Astrocyte of the spinal cord (primary cell): ENCODE measurements at places on chromosomes 2 and 18.
A peak's percentile ranks its signal among the peaks of the same experiment; 100 is the strongest.

- peak; percentile 8 for DNase-seq
Observed at GRCh38 chr2:17878281-17879136, at the start of gene KCNS3. TSS of gene KCNS3 (plus strand) at chr2:17878667. CDS start at chr2:17931009, 52,342 bp downstream.

- no peak for DNase-seq
Observed at GRCh38 chr2:201983174-201983573, 50.5 kb upstream of the FZD7 start.

- no peak for DNase-seq
Observed at GRCh38 chr2:7207631-7208030, 290.4 kb downstream of the RNF144A start.

DNA sequence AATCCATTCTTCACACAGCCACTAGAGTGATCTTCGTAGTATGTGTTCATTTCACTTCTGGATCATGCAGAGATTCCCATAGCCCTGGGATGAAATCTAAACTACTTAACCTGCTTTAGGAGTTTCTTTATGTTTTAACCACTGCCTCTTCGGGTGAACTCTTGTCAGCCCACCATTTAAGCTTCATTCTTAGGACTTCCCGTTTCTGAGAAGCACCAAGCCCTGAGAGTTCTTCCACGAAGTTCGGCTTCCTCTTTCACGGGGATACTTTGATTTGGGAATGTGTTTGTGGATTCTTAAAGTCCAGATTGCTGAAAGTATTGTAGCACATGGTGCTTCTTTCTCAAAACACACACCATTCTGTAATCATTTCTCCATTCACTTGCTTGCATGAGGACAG, 205.0 kb downstream of the UBE2E3 start:
- no peak for DNase-seq

GRCh38 chr2:118065015-118065706, 23.1 kb upstream of the INSIG2 start:
- no peak for DNase-seq

DNA sequence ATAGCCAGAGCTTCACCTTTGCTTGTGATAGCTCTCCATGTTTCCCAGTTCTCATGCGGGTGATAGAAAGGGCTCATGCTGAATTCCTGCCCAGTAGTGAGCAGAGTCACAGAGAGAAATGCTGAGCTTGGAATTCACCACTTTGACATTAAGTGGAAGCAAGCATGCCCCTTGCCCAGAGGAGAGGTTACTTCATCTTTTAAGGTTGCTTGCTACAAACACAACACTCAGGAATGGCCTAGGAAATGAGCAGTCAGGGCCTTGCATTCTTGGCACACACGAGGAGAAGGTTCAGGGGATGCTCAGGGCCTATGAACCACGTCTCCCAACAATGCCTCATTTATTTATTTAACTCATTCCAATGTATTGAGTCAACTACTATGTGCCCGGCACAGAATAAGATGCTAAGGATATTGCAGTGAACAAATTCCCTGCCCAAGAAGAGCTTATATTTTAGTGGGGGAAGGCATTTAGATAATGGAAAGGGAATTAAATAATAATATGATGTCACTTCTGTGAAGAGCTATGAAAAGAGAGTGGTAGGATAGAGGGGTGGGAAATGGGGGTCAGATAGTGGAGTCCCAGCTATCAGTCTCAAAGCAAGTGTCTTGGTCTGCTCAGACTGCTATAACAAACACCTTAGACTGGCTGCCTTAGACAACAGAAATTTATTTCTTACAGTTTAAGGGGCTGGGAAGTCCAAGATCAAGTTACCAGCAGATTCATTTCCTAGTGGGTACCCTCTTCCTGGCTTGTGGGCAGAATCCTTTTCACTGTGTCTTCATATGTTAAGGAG, 42.1 kb downstream of the DDX18 start:
- peak; percentile 92 for DNase-seq

GRCh38 chr2:73156539-73157124, 43.9 kb upstream of the RAB11FIP5 start:
- DNase-seq: peak; percentile 63

DNA sequence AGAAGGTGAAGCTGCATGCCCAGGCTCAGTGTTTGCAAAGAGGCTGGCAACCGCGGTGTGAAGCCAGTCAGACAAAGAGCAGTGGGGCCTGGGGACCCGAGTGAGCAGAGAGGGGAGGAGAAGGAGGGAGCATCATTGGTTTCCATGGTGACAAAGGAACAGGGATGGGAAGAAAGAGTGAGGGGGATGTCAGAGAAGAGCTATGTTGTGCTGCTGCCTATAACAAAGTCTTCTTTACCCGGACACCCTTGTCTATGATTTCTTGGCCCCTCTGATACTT, 14.5 kb downstream of the TMEM247 start:
- DNase-seq: no peak

GRCh38 chr2:240437551-240437860, 2.0 kb downstream of the GPC1 start:
- DNase-seq: no peak

- DNase-seq: no peak
Observed at GRCh38 chr2:204948822-204949221, 403.5 kb downstream of the PARD3B start.

GRCh38 chr2:74939919-74940812, 18.3 kb upstream of the POLE4 start:
- DNase-seq: no peak

GRCh38 chr2:167420211-167420610, 531.9 kb downstream of the XIRP2 start:
- peak; percentile 55 for DNase-seq

DNA sequence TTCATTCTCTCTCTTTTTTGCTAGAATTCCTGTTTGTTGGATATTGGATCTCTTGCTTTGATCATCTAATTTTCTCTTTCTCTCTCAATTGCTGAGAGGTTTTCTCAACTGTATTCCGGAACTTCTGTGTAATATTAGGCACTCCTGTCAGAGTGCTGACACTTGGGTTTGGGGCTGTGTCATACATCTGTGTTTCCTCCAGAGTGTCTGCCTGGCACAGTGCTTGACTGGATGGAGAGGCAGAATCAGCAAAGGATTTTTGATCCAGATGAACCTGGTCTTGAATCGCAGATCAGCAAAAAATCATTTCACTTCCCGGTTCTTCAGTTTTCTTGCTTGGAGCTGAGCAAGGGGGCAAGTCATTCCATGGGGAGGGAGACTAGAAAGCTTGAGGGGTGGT, 87.7 kb upstream of the CXCR4 start:
- DNase-seq: no peak

- no peak for DNase-seq
Observed at GRCh38 chr18:12314591-12315305, 6.7 kb downstream of the TUBB6 start.

- DNase-seq: no peak
Observed at GRCh38 chr2:172082944-172083627, 2.2 kb upstream of the DLX1 start.

DNA sequence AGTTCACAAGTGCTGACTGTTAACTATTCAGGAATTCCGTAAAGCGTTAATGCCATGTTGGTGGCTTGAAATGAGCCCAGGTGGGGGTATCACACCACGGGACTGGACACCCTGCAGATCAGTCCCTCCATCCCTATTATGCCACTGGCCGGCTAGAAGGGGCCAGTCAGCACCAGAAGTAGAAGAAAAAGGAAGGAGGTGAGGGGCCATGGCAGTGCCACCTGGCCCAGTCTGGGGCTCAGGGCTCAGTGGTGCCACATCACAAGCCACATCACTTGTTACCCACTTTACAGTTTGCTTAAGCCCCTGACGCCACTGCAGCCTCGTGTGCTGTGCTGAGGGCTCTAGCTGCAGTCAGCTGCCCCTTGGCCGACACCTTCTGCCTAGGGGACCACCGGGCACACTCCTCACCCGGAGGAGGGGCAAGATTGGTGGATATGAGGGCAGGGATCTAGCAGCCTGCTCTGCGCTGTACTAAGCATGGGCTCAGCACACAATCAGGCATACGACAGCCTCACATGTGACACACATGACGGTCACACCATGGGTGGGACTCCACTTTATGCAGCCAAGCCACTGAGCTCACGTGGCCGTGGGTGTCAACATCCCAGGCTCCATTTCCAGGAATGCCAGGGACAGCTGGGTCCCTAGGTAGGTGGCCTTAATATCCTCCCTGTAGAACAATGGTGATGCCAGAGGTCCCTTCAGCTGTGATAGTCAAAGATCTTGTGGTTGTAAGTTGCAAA, 3.6 kb downstream of the LIMS2 start:
- DNase-seq: no peak

DNA sequence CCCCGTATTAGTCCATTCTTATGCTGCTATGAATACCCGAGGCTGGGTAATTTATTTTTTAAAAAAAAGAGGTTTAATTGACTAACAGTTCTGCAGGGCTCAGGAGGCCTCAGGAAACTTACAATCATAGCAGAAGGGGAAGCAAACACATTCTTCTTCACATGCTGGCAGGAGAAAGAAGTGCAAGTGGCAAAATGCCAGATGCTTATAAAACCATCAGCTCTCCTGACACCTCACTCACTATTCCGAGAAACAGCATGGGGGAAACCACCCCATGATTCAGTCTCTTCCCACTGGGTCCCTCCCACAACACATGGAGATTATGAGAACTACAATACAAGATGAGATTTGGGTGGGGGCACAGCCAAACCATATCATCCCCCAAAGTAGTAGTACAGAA, 2148.5 kb upstream of the PIK3C3 start:
- DNase-seq: peak; percentile 37

DNA sequence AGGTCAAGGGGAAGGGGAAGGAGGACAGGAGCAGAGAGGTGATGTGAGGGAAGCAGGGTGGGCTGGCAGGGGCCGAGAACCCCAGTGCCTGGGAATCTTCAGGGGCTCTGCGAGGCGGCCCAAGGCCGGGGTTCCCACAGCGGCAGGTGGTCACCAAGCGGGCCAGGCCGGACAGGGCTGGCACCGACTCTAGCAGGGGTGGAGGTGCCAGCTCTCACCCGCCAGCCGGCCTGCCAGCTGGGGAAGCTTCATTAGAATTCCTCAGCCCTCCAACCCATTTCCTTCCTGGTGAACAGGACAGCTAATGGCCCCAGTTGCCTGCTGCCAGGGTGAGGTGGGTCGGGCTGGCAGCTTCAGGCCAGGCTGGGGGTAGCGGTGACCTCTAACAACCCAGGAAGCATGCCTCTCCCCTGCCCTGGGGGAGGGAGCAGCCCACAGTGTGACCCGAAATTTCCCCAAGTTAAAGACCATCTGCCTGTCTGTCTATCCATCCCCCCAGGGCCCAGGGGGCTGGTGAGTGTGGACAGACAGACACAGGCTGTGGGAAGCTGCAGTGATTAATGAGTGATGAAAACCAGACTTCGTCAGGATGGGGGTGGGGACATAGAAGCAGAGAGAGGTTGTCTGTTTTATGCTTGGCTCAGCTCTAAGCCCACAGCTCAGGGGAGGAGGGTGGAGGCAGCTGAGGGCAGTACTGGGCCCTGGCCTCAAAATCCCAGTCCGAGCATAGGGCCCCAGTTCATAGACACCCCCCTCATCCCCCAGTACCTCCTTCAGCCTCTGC, 144.1 kb downstream of the ZFP36L2 start:
- peak; percentile 76 for DNase-seq

DNA sequence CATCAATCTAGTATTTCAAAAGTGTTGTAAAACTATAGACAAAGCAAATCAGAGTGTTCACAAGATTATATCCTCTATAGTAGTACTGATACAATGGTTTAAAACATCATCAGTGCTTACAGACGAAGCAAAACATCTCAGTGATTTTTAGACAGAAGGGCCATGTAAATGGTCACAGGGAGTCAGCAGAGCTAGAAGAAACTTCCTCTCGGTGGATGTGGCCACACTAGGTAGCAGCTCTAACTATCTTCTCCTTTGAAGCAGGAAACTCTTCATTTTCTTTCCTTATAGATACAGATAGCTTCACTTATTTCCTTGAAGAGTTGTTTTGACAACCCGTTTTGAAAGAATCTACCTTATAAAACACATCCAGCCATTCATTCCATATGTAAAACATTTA, 80.4 kb upstream of the CD226 start:
- no peak for DNase-seq

- DNase-seq: no peak
Observed at GRCh38 chr2:121136323-121136722, 148.7 kb downstream of the TFCP2L1 start.

DNA sequence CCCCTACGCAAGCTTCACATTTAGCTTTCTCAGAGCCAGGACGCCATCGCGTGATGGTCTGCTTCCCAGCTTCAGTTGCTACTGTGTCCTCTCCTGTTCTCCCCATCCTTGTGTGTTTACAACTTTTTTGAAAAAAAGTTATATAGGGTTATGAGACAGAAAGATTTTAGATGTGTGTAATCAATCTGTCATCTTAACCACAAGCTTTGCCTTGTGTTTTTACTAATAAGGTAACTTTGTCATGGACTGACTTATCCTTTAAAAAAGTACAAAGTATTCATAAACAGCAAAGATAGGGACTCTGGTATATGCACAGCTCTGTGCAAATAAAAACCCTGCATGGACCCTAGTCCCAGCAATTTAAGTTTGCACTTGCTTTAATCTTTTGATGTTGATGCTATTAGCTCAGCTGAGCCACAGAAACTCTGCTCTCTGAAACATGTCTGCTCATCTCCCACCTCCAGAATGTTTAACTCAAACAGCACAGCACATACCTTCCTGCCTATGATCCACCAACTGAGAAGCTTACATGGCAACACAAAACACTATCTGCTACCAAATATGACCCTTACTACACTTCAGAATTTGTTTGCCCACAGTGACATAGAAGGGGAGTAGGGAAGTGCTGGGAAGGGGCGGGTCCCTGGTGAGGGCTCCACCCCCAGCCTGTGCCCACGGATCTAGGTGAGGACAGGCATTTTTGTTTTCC, 42.7 kb downstream of the SAP130 start:
- no peak for DNase-seq

GRCh38 chr2:151733771-151734672, at the start of gene NEB:
TSS of gene NEB (minus strand) at chr2:151734476. CDS start at chr2:151733156, 1,320 bp downstream.
- no peak for DNase-seq

DNA sequence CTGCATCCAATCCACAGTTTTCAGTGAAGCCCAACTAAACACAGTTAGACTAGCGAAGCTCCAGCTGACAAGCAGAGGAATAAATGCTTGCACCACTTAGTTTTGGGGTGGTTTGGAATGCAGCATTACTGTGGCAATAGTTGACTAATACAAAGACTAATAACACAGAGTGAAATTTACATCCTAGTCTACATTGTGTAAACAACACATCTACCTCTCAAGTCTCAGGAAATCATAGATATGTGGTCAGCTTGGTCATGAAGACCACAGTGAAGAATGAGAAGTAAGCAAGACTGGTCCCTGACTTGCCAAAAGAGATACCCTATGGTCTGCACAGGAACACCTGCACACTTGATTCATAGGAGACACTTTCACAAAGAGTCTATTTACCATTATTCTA, 155.1 kb upstream of the TANK start:
- no peak for DNase-seq

DNA sequence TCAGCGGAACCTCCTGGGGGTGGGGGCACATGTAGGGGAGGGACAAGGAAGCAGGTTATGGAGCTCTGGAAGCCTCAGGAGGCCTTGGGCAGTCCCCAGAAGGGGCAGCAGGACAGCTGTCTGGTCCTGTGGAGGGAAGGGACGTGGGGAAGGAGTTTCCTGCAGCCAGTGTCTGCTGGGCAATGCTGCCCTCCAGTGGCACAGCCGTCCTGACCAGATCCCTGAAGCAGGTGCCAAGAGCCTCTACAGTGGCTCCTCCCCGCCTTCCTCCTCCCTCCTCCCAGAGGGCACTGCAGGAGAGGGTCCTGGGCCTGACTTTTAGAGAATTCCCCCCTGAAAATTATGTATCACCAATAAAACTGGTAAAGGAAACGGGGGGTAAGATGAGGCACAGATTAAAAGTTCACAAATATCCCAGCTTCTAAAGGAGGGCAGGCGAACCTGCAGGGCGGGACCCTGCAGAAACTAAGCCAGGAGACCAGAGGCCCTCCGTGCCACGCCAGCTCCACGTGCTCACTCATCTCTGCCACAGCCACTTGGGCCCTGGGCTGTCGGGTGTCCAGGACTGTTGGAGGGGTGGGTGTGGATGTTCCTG, 258.5 kb downstream of the TWIST2 start:
- DNase-seq: peak; percentile 48

- peak; percentile 43 for DNase-seq
Observed at GRCh38 chr2:98479959-98480524, 35.4 kb downstream of the INPP4A start.
